ENCODE measurements at places on chromosomes 5 and 9.

DNA sequence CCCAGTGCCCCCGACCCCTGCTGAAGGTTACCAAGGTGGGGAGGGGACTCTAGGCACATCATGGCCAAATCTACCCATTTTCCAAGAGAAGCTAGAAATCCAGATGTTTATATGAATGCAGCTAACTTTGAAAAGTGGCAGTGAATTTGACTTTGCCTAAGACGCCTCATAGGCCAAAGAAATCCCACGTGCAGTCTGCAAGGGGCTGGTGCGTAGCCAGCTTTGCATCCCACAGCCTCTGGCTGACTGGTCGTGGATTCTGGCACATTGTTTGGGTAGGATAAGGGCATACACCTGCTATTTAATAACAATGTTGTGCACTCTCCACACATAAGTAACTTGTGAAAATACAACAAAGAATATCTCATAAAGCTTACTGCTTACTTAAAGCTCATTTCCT is 3.5 kb upstream of the GADD45G start:
- no peak for DNase-seq

- no peak for DNase-seq
Observed at GRCh38 chr9:117282541-117282940, 132.3 kb downstream of the ASTN2 start.

GRCh38 chr9:121557581-121558447 is 58.2 kb upstream of the GGTA1 start:
- no peak for DNase-seq

DNA sequence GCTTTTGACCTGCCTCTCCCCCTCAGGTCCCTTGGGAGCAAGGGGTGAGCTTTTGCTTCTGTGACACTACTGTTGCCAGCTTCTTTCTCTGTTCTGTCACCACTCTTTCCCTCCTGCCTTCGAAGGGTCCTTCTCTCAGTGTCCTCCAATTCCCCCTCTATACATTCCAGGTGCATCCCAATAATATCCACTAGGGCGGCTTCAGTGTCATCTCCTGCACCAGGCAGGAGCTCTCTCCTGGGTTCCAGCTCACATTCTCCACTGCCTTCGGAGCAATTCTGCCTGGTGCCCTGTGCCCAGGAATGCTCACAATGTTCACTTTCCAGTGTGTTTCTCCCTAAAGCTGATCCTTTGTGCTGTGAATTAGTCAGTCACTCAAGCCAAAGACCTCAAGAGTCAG is 83.9 kb upstream of the CXCL14 start:
- DNase-seq: no peak

GRCh38 chr9:26504057-26504456 is 388.5 kb downstream of the CAAP1 start:
- no peak for DNase-seq

- no peak for DNase-seq
Observed at GRCh38 chr5:42884326-42884725, 72.6 kb upstream of the SELENOP start.

GRCh38 chr9:101629636-101630035 is 34.9 kb upstream of the PPP3R2 start:
- no peak for DNase-seq

DNA sequence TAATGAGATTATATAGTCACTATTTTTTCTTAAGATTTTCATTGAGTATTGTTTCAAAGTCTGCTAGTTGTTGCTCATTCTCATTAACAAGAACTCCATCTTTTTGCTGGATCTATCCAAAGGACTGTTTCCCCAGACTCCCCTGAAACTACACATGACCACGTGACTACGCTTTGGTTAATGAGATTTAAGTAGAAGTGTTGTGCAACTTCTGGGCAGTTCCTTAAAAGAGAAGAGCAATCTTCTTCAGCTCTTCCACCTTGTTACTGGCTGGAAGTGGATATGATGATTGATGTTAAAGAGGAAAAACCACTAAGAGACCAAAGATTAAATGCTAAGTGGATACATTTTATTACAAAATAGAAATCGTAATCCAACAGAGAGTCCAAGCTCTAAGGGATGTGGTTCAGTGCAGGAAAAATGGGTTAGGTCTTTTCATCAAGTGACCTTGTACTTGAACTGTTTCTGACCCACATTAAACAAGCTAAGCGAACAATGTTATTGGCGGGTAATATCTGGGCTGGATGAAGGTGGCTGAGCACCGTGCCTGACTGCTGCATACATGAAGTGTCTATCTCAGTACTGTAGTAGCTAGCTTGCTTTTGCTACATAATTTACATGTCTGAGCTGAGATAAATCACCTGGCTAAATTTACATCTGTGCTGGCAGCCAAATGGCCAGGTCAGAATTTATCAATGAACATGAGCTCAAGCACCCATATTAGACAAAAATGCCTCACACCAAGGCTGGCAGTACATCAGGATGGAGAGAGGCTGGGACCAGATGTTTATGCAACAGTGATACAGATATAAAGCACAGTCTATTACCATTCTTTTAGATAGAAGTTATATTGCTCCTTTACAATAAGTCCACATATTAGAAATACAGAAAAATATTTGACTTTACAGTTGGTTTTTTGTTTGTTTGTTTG is 7.5 kb upstream of the CTNNAL1 start:
- DNase-seq: no peak

DNA sequence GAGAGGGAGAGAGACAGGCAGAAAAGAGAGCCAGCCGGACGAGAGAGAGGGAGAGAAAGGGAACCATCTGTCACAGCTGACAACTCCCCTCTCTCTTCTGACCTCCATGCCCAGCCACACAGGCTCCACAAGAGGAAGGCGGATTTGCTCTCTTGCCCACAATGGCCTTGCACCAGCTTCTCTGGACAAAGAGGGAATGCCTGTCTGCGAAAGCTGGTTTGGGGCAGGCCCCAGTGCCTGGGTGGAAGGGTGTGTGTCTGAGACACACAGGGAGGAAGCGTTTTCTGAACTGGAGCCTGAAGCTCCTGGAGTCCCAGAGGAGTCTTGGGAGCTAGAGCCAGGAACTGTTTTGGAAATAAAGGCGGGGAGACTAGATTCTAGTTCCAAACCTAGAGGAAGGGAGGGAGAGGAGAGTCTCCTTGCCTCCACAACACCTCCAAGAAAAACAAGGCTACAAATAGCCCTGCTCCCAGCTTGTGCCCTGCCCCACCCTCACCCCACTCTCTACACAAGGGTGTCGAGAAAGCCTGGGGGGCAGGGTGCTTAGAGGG is 12.5 kb downstream of the C1QTNF2 start:
- no peak for DNase-seq

- DNase-seq: peak; percentile 24
Observed at GRCh38 chr9:21559402-21560280, 77.5 kb upstream of the IFNE start.

- DNase-seq: peak; percentile 10
Observed at GRCh38 chr9:78103971-78104433, 72.4 kb upstream of the GNAQ start.

DNA sequence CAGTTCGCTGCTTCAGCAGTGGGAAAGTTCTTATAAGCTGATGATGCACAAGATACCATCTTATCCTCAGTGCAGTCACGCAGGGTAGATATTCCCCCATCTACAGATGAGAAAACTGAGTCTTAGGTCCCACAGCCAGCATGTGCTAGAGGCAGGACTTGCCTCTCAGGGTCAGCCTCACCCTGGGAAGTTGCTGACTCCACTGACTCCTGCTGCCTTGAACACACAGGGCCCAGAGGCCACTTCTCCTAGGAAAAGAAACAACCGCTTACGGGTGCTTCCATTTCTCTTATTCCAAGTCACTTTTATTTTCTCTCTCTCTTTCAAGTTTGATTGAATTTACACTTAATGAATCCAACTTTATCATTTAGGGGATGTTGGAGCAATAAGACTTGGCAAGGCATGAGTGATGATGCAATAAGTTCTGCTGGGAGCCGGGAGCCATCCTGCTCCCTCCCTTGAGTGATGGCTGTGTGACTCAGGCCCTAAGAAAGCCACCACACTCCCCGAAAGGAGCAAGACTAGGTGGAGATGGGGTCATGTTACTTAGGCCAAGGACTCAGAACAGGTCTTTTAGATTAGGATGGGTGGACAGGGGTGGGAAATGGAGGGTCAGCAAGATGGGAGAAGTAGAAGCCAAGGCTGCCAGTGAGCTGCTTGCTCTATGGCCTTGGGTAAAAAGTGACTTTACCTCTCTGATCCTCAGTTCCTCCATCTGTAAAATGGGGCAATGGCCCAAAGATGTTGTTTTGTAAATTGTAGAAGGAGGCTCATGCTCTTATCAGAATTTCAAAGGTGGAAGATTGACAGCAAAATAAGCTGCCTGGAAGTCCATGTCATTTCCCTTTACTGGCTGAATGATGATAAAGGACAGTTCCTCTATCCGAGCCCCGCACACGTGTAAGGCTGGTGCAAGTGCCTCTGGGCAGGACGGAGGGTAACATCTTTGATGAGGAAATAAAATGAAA is 67.4 kb upstream of the ZNF618 start:
- DNase-seq: no peak

DNA sequence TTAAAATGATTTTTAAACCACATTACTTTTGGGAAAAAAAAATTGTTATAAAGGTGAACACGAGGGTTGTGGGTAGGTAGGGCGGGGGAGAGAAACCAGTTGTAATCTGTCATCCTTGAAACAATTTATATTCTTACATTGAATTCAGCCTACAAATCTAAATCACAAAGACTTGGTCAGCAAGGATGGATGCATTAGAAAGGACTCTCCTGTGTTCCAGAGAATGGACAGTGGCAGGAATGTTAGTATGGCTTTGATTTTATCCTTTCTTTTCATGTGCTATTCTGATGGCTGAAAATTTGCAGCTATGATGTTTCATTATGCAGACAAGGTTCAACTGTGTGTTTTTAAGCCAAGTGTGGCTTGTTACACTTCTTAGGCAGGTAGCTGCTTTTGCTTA is 234.7 kb downstream of the SLF1 start:
- DNase-seq: no peak

GRCh38 chr9:69357030-69357775 is 32.2 kb downstream of the ENTREP1 start:
- DNase-seq: no peak

- no peak for DNase-seq
Observed at GRCh38 chr5:143316844-143317631, 86.4 kb downstream of the NR3C1 start.

GRCh38 chr5:154498994-154499393 is 21.0 kb upstream of the HAND1 start:
- DNase-seq: no peak

DNA sequence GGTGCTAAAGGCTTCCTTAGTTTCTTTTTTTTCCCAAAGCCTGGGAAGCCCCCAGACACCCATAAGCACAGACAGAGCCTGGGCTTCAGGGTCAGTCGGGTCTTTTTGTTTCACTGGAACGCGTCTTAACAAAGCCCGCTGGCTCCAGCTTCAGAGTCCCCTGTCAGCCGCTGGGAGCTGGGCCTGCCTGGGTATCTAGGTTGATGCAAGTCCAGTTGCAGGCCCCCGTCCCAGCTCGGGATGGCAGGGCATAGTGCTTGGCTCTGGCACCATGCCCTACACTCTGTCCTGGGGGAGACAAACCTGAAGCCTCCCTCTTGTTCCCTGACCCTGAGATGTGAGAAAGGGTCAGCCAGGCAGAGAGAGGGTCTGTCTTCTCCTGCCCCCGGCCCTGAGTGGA is 14.5 kb downstream of the OLFM1 start:
- no peak for DNase-seq

DNA sequence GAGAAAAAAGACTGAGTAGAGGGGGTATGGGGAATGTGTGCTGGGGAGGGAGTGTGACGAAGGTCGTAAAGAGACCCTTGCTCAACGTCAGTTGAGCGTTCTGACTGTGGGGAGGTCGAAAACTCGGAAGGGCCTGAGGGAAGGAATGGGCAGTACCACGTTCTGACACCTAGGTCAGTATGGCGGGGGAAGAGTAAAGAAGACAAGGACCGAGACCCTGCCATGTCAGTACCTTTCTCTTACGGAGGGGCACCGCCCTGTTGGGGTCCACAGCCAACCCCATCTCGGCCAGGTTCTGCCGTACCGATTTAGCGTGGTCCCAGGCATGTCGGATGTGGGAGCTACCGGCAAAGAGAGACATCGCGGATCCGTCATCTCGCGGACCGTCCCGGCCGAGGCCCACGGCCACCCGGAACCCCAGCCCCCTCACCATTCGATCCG is 375 bp downstream of the NOP16 start:
- no peak for DNase-seq

DNA sequence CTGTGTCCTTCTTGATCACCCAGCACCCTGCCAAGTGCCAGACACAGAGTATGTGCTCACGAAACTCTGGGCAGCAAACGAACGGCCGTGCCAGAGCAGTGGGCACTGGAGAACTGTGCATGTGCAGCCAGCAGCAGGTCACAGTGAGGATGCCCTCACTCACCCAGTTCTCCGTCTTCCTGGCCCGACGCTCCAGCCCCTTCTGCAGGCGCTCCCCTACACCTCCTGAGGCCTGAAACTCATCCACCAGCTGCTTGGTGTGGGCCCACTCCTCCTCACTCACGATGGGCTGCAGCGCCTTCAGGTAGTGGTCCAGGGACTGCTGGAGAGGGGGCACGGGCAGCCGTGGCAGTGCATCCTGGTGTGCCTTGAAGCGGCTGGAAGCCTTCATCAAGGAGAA is 2.9 kb downstream of the CRAT start:
- no peak for DNase-seq

GRCh38 chr5:1881731-1882336 is 891 bp downstream of the IRX4 start:
- no peak for DNase-seq

DNA sequence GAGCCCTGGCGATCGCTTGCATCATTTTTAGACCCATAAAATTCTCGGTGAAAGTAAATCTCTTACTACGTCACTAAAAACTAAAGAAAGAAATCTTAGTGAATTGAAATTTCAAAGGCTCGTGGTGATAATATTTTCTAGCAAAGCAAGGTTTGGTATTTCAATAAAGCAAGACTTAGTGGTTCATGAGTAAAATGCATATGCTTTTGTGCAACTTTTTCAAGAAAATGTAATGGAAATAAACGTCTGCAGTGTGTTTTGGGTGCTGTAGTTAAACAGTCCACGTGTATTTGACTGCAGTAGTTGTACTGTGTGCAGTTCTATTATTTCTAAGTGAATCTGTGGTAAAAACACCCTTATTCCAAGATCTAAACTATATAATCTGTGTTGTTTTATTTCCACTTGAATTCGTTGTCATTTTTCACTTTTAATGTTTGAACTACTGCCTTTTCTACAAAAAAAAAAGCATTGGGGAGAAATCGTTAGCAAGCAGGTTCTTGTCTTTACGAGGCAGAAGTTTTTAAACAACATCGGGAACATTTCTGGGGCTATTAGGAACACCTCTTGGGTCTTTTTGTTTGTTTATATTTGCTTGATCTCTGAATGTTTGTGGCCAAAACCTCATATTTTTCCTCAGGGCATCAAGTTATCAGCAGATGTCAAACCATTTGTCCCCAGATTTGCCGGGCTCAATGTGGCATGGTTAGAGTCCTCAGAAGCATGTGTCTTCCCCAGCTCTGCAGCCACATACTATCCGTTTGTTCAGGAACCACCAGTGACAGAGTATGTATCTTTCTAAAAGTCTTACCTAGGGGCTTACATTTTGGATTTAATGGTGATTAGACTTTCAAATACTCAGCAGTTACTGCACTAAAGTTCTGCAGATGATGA is 960 bp downstream of the SECISBP2 start:
- DNase-seq: no peak

- no peak for DNase-seq
Observed at GRCh38 chr5:61002611-61003355, 57.8 kb downstream of the NDUFAF2 start.
